ENCODE measurements at places on chromosomes 3 and 15. TPM values are rescaled to one million over a fixed set of nuclear protein-coding genes. Genes with fewer than 3 reads are reported as not detected.

Gene VEPH1
- total RNA-seq = not detected

Gene SCN11A
- total RNA-seq = not detected

Gene A4GNT
- not detected for total RNA-seq

Gene HHATL
- total RNA-seq = not detected

Gene PIERCE2
- total RNA-seq = not detected

DNA sequence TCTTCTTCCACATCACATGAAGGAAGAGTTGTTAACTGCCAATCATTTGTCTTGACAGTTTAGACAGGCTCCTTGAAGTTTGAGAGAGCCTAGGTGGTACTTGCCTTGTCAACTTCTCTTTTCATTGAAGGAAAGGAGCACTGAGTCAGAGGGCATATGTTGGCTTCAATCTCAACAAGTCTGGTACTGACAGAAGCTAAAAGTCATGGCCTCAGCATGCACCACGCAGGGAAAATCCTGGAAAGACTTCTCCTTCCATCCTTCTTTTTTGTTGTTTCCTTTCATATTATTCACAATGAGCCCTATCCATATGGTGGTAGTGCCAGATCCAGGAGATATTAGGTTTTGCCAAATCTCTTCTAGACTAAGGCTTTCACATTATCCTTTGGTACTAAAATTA, 1272.5 kb downstream of the ROBO1 start:
- DNase-seq = no peak

GRCh38 chr15:70466895-70467529, 296.3 kb downstream of the UACA start:
- peak; percentile 86 for DNase-seq

- no peak for DNase-seq
Measured at GRCh38 chr15:25677719-25678499, 185.2 kb downstream of the ATP10A start.

DNA sequence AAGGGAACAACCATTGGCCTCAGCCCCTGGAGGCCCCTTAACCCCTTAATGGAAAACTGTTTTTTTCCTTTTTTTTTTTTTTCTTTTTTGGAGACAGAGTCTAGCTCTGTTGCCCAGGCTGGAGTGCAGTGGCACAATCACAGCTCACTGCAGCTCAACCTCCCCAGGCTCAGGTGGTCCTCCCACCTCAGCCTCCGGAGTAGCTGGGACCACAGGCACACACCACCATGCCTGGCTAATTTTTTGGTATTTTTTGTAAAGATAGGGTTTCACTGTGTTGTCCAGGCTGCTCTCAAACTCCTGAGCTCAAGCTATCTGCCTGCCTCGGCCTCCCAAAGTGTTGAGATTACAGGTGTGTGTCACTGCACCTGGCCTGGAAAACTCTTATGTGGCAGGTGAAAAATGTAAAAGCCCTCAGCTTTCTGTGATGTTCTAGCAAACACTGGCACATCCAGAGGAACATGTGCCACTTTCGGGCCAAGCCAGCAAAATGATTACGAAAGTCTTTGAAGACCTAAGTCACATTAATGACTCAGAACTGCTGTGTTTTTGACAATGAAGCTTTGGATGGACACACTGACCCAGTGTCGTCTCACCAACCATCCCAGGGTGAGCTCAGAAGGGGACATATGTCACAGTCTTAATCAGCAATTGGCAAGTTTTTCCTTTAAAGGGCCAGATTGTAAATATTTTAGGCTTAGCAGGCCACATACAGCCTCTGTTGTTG, 189.3 kb upstream of the TPM1 start:
- DNase-seq = no peak

DNA sequence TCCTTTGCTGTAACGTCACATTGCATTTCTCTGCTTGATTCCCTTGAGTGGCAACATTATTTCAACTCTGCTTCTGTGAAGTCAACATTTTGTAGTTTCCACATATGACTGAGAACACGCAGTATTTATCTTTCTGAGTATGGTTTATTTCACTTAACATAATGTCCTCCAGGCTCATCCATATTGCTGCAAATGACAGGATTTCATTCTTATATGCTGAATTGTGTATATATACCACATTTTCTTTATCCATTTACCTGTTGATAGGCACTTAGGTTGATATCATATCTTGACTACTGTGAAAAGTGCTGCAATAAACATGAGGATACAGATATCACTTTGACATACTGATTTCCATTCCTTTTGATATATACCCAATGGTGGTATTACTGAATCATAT, 878.5 kb downstream of the PLOD2 start:
- DNase-seq = no peak

- no peak for DNase-seq
Measured at GRCh38 chr3:46974421-46975171, 1.9 kb downstream of the CCDC12 start.

GRCh38 chr3:64805248-64805647, 117.4 kb upstream of the ADAMTS9 start:
- DNase-seq = no peak

DNA sequence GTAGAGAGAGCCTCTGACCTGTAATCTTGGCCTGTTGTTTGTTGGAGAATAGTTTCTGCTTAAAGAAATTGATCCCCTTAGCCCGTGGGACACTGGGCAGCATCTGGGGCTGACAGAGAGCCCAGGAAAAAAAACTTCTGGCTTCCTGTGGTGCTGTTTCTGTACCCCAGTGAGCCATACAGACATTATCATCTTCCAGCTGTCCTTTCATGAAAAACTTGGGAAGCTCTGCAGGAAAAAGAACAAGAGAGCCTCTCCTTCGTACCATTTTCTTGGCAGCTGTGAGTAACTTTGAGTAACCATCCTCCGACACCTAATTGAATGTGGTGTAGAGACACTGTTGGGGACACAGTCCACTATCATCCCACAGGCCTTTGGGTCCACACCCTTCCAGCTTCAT, 333.0 kb downstream of the SHQ1 start:
- no peak for DNase-seq

GRCh38 chr3:80643421-80643820, 875.6 kb upstream of the ROBO1 start:
- no peak for DNase-seq

DNA sequence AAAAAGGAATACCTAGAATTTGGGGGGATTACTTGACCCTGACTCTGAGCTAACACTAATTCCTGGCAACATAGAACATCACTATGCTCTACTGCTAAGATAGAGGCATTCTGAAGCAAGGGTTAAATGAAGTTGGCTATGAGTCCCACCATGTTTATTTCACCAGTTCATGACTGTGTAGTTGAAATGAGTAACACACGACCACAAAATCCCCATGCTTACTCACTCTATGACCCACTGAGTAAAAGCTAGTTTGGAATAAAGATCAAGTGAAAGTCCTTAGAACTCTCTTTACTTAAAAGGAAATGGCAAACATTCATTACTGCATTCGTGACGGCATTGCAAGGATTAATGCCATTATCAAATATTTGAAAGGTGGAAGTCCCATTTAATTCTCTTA, 47.4 kb downstream of the MRPL46 start:
- no peak for DNase-seq

DNA sequence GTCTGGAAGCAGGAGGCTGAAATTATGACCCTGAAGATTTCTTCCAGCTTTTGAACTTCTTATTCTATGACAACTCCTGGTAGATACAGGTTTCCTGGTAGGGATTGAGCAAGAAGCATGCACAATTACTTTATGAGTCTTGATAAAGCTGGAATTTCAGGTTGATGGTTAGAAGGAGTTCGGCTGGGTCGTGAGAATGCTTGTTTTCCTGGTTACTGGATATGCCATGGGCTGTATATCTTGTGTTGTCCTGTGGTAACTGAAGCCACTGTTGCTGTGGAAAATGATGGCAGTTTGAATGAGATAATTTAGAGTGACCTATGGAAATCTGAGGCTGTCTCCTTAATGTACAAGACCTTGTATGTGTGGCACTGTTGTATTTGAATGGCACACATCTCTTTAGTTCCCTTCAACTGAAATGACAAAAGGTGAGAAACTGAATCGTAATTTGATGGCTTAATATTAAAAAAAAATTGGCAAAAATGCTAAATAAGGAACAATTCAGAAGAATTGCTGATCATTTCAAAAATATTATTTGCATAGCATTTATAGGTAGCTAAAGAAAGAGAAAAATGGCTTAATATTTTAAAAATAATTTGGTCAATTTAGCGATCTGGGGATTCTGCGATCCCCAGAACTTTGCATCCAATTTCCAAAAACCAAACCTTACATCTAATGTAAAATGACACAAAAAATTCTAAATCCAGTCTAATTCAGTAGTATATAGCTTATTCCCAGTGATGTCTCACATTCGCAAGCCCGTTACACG, 1.1 kb upstream of the UBE2E1 start:
- DNase-seq = no peak
